SJSA1 (cell line): ENCODE measurements at places on chromosomes 2 and 18. TPM values are rescaled to one million over a fixed set of nuclear protein-coding genes. Genes with fewer than 3 reads are reported as not detected.

RBM44 gene
- 0.08 and 0.19 TPM in 2 replicates for total RNA-seq

DNA sequence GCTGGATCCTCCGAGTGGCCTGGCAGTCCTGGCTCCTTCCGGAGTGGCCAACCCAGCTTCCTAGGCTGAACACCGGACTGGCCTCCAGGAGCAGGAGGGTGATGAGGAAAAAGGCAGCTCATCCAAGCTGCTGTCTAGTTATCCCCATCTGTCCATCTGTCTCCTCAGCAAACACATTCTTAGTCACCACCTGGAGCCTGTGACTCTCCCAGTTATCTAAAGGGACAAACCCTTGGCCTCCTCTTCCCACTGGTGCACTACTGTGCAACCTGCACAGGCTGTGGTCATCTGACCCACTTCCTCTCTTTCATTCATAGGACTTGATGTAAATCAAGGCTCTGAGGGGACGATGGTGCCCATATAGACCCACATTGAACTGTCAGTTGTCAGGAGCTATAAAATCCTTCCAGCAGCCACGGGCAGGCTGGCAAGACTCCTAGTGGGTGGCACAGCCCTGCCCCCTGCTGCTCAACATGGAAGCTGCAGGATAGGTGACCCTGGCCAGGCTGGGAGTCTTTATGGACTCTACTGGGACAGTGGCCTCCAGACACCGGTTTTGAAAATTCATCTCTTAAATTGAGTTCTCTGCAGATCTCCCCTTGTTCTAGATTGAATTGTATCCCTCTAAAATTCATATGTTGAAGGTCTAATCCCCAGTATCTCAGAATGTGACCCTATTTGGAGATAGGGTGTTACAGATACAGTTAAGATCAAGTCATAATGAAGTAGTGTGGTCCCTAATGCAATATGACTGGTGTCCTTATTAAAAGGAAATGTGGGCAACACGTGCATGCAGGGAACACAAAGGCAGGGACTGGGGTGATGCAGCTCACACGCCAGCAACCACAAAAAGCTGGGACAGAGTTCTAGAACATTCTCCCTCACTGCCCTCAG is 29.3 kb upstream of the DUSP2 start:
- peak; percentile 68 for DNase-seq

CERKL gene
- total RNA-seq: 0.11 TPM in 1 of 2 replicates, not detected in the other

EGR4 gene
- total RNA-seq: not detected in 2 replicates

MAP3K19 gene
- 0.08 TPM in 1 of 2 replicates, not detected in the other for total RNA-seq

DNA sequence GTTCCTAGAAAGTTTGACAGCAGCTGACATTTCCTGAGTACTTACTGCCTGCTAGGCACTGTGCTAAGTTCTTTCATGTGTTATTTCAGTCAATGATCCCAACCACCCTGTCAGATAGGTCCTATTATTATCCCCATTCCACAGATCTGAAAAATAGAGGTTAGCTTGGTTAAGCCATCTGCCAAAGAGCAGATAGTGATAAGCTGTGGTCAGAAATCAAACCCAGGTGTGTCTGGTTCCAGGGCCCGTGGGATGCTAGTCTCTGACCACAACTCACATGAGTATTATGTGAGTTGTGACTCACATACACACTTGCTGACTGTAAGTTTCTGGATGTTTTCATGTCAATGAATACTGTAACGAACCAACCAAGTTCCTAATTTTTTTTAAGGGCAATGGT is 132.0 kb upstream of the APCDD1 start:
- no peak for DNase-seq

GRCh38 chr2:45216118-45216517 is 206.9 kb upstream of the SIX2 start:
- DNase-seq: no peak

RNPEPL1 gene
- total RNA-seq: 14.3 and 14.9 TPM in 2 replicates
